ENCODE measurements at places on chromosomes 12 and 14. TPM values are rescaled to one million over a fixed set of nuclear protein-coding genes. Genes with fewer than 3 reads are reported as not detected.
A peak's percentile ranks its signal among the peaks of the same experiment; 100 is the strongest.

CD69 gene
- 3.6 TPM for total RNA-seq

AICDA gene
- total RNA-seq = not detected

PPP4R4 gene
- 0.75 TPM for total RNA-seq

FAM181A gene
- not detected for total RNA-seq

CKAP4 gene
- total RNA-seq = 115 TPM

NUAK1 gene
- 1.3 TPM for total RNA-seq

PACS2 gene
- 20.2 TPM for total RNA-seq

CCDC175 gene
- total RNA-seq = not detected

GRCh38 chr14:70257526-70257925 is 68.8 kb upstream of the SLC8A3 start:
- no peaks in the 10 kb centered on the region for H3K36me3 ChIP-seq
- no peaks in the 10 kb centered on the region for H3K27me3 ChIP-seq
- no peak overlapping the region for H3K27ac ChIP-seq
- DNase-seq = no peak
- H3K4me3 ChIP-seq = no peak overlapping the region

DNA sequence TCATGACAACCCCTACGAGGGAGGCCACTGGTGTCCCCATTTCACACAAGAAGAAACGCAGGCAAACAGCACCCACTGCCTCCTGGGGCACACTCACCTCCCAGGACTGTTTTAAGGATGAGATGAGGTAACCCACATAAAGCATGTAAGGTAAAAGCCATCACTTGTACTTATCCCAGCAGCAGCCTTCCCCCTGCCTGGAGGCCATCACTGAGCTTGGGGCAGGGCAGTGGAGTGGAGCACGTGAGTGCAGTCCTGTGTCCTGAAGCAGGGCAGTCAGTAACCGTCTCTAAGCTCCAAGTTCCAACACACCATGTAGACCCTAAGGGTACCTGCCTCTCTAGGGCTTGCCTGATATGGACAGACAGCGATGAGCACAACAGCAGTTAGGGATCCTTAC is 1.7 kb downstream of the POLE start:
- H3K36me3 ChIP-seq = no peaks in the 10 kb centered on the region
- no peak for DNase-seq
- no peak overlapping the region for H3K27ac ChIP-seq
- H3K27me3 ChIP-seq = no peaks in the 10 kb centered on the region
- H3K4me3 ChIP-seq = no peak overlapping the region

DNA sequence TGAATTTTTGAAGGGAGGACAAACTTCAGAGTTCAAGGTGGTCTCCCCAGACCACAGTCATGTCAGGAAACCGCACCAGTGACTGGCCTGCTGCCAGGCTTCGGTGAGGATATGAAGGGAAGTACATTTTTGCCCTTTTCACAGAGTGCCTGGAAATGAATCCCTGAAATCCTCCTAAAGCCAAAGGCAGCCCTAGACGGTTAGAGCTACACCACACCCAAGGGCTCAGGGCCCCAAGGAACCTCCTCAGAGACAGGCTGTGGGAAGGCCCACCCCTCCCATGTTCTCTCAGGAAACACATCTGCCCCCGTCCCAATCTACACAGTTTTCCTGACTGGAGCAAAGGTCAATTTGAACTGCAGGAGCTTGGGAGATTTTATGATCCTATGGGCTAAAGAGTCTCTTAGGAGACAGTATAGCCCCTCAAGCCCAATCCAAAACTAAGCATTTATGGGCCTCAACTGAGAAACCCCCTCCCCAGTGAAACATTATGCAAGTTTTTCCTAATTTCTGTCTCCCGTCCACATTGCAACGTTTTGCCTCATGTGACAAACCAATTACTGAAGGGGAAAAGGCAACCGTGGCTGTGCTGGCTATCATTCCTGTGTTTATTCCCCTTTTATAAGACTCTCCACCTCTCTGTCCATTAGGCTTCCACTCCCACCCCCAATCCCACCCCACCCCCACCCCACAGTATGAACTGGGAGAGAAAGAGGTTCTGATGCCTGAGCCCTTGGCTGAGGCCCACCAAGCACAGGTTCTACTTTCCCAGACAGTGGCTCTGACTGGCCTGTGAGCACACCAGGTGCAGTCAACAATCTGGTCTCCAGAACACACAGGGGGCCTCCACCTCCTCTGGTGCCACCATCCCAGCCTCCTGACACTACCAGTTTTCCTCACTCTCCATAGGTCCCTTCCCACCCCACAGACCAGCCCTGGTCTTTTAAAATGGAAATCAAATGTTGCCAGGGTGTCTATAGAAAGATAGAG is 9.6 kb upstream of the RNASE1 start:
- no peak overlapping the region for H3K4me3 ChIP-seq
- H3K27me3 ChIP-seq = no peaks in the 10 kb centered on the region
- no peak for DNase-seq
- H3K4me1 ChIP-seq = no peaks in the 10 kb centered on the region

GRCh38 chr12:111189792-111190191 is 179.1 kb downstream of the PHETA1 start:
- H3K4me1 ChIP-seq = no peaks in the 10 kb centered on the region
- no peak overlapping the region for H3K4me3 ChIP-seq
- H3K36me3 ChIP-seq = no peaks in the 10 kb centered on the region
- no peaks in the 10 kb centered on the region for H3K27me3 ChIP-seq

GRCh38 chr12:98750511-98750910 is 105.4 kb downstream of the APAF1 start:
- H3K27ac ChIP-seq = no peak overlapping the region
- H3K36me3 ChIP-seq = no peaks in the 10 kb centered on the region
- DNase-seq = no peak
- H3K4me3 ChIP-seq = no peak overlapping the region

- H3K27ac ChIP-seq = no peak overlapping the region
- no peaks in the 10 kb centered on the region for H3K36me3 ChIP-seq
- no peaks in the 10 kb centered on the region for H3K27me3 ChIP-seq
- no peaks in the 10 kb centered on the region for H3K4me1 ChIP-seq
- no peak overlapping the region for H3K4me3 ChIP-seq
Observed at GRCh38 chr14:78764240-78764639, 594.1 kb downstream of the NRXN3 start.

- no peaks in the 10 kb centered on the region for H3K27me3 ChIP-seq
- no peak overlapping the region for H3K4me3 ChIP-seq
- DNase-seq = no peak
- no peaks in the 10 kb centered on the region for H3K36me3 ChIP-seq
- no peak overlapping the region for H3K27ac ChIP-seq
Observed at GRCh38 chr14:101068313-101069227, 165.0 kb upstream of the RTL1 start.

DNA sequence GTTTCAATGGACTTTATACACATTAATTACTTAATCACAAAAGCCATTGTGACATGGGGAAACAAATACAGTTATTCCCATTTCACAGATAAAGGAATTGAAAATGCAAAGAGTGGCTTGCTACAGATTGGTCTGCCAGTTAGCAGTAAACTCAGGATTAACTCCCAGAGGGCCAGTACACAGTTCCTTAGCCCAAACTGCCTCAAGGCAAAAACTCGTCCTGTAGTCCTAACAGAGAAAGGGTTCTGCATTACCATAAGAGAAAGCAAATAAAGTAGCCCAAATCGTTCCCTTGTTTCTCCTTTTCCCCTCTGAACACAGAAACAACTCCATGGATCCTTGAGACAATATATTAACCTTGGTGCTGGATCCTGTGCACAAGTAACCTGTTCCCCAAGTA is 274.4 kb downstream of the LRIG3 start:
- no peak overlapping the region for H3K27ac ChIP-seq
- peaks cover 42% of the 10 kb centered on the region for H3K4me1 ChIP-seq
- H3K4me3 ChIP-seq = no peak overlapping the region

- H3K4me1 ChIP-seq = peaks cover 4% of the 10 kb centered on the region
- no peaks in the 10 kb centered on the region for H3K36me3 ChIP-seq
- H3K27me3 ChIP-seq = peaks cover 8% of the 10 kb centered on the region
- H3K27ac ChIP-seq = no peak overlapping the region
- no peak overlapping the region for H3K4me3 ChIP-seq
- DNase-seq = no peak
Observed at GRCh38 chr12:66035288-66035966, 95.1 kb downstream of the LLPH start.

DNA sequence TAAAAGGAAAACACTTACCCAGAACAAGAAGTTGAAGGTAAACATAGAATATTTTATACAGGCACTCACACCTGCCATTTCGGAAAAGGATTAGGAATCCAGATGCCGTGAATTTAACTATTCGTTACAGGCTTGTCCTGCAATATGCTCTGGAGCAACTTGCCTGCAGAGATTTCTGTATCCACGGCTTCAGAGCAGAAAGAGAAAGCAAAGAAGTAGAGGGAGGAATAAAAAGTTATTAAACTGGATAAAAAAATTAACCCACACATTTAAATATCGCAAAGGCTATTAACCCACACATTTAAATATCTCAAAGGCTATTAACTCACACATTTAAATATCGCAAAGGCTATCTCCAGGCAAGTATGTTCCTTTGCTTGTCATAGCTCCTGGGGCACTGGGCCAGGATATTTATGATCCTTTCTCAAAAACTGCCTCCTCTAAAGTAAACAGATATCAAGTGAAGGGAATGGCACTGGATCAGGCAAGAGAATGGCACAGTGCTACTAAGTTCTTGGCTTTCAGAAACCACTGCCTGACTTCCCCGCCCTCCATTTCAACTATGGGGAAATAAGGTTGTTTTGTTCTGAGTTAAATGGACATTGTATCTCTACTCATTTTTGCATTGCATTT is at the start of gene TSPAN8:
TSPAN8 (minus strand) TSS at position 399 of the 633 bp plus-strand sequence; CDS start at position 78, 321 bp downstream.
- no peak within 1 kb of the TSS for H3K27ac ChIP-seq
- H3K4me1 ChIP-seq = peaks cover 4% of the 10 kb centered on the region
- DNase-seq = no peak
- peak within 1 kb of the TSS; percentile 19 for H3K4me3 ChIP-seq
- no peaks in the 10 kb centered on the region for H3K36me3 ChIP-seq

DNA sequence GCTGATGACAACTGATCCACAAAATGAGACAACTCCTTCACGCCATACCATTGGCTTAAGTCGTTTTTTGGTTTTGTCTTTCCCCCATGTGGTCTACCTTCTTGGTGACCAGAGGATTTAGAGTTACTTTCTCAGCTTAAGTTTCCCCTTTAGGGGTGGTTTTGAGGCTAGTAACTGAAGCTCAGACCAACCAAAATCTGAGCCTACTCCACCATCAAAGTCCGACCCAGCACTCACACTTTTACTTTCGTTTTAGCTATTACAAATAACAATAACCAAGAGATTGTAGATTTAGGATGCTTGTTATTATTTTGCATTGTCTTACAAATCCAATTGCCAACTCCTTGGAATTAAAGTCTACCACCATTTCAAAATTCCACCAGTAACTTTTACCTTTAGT is 130.6 kb upstream of the MDM1 start:
- H3K27ac ChIP-seq = no peak overlapping the region
- H3K27me3 ChIP-seq = no peaks in the 10 kb centered on the region
- no peak overlapping the region for H3K4me3 ChIP-seq
- DNase-seq = no peak
- H3K36me3 ChIP-seq = no peaks in the 10 kb centered on the region

GRCh38 chr14:69355154-69355597 is 42.9 kb downstream of the ERH start:
- peaks cover 8% of the 10 kb centered on the region for H3K4me1 ChIP-seq
- no peak overlapping the region for H3K4me3 ChIP-seq
- peak overlapping the region; percentile 55 for H3K27ac ChIP-seq

DNA sequence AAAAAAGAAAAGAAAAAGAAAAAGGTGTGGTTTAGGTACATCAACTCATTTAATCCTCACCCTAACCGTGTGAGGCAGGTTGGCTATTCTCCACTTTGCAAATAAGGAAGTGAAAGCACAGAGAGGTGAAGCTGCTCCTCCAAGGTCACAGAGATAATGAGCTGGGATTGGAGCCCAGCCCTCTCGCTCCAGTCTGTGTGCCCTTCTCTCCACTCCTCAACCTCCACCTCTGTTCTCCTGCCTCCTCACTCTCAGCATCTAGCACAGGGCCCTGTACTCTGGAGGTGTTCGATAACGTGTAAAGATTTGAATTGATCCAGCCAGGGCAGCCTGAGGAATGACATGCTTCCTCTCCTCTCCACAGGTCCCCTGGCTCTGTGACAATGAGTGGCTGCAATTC is 502.3 kb downstream of the TMEM132D start:
- H3K27me3 ChIP-seq = no peaks in the 10 kb centered on the region
- no peaks in the 10 kb centered on the region for H3K36me3 ChIP-seq
- H3K4me1 ChIP-seq = no peaks in the 10 kb centered on the region
- H3K4me3 ChIP-seq = no peak overlapping the region

DNA sequence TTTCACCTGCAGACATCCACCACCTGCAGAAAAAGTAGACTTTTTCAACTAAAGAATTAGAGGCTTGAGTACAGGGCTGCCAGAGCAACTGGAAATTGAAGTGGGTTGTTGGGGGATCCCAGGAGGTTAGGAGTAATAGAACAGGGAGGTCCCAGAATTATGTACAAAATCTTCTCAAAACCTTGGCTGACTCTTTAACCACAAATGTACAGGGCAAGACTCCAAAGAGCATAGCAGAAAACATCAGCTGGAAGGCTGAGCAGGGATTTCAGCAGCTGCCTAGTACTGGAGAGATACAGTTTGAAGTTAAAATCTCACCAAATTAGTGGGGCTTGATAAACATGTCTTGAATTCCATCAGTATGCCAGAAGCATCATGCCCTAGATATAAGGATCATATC is 191.6 kb downstream of the CRADD start:
- no peak overlapping the region for H3K27ac ChIP-seq
- no peak overlapping the region for H3K4me3 ChIP-seq
- no peaks in the 10 kb centered on the region for H3K36me3 ChIP-seq
- no peaks in the 10 kb centered on the region for H3K4me1 ChIP-seq
- H3K27me3 ChIP-seq = no peaks in the 10 kb centered on the region
- no peak for DNase-seq

DNA sequence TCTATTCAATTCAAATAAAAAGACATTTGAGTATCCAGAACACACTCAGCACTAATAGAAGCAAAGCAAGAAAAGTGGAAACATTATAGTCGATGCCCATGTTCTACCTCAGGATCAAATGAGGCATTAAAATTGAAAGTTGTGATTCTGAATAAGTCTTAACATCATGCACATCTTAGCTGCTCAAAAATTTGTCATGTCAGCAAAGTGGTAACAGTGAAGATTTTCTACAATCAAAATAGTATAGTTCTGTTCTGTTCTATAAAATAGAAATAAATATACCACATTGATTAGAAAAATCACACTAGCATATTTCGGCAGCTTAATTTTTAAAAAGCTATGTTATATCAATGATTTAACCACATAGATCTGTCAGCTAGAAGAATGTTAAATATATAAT is 74.7 kb downstream of the ERGIC2 start:
- DNase-seq = no peak
- H3K27me3 ChIP-seq = no peaks in the 10 kb centered on the region
- no peak overlapping the region for H3K4me3 ChIP-seq
- no peaks in the 10 kb centered on the region for H3K36me3 ChIP-seq
- H3K27ac ChIP-seq = no peak overlapping the region
- no peaks in the 10 kb centered on the region for H3K4me1 ChIP-seq

DNA sequence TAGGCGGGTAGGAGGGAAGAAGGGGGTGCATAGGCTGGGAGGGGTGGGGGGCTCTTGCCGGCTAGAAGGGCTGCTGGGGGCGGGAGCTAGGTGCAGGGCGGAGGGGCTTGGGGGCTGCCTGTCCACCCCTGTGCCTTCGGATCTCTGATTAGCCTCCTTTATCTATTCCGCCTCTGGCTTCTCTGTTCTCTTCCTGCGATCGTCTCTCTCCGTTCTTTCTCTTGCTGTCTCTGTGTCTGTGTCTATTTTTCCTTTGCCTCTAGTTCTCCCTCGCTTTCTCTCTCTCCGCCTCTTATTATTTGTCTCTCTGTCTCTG is 166.7 kb upstream of the LHX5 start:
- no peak overlapping the region for H3K27ac ChIP-seq
- DNase-seq = no peak
- no peak overlapping the region for H3K4me3 ChIP-seq
- no peaks in the 10 kb centered on the region for H3K27me3 ChIP-seq
- H3K36me3 ChIP-seq = no peaks in the 10 kb centered on the region

GRCh38 chr12:6943389-6943721 is 261 bp upstream of the RNU7-1 start:
- peaks cover 81% of the 10 kb centered on the region for H3K4me1 ChIP-seq
- peak overlapping the region; percentile 77 for H3K4me3 ChIP-seq
- peak; percentile 49 for DNase-seq

Measured in esophagus squamous epithelium (tissue), 5 donors.